ENCODE measurements at places on chromosomes 2 and 18.

- DNase-seq, result peak; percentile 44
Measured at GRCh38 chr2:228927028-228928010, 343.8 kb downstream of the PID1 start.

- peak; percentile 14 for DNase-seq
Measured at GRCh38 chr2:60659026-60659425, 97.0 kb upstream of the PAPOLG start.

GRCh38 chr2:143229952-143230351 lies 100.7 kb downstream of the ARHGAP15 start:
- DNase-seq, result no peak

GRCh38 chr2:166184789-166185188 lies 57.0 kb upstream of the SCN1A start:
- peak; percentile 90 for DNase-seq

GRCh38 chr2:237480556-237480955 lies 6.5 kb upstream of the MLPH start:
- no peak for DNase-seq

- no peak for DNase-seq
Measured at GRCh38 chr2:152623076-152623740, 94.1 kb downstream of the PRPF40A start.

Data from PC-3 (cell line).